ENCODE measurements at places on chromosomes 13 and 19. TPM values are rescaled to one million over a fixed set of nuclear protein-coding genes. Genes with fewer than 3 reads are reported as not detected.
A peak's percentile ranks its signal among the peaks of the same experiment; 100 is the strongest.

The KLK7 gene
- total RNA-seq = 0.30 TPM

The VSTM2B gene
- not detected for total RNA-seq

The OVOL3 gene
- not detected for total RNA-seq

The KDELR1 gene
- total RNA-seq = 98.6 TPM

The ZNF439 gene
- total RNA-seq = 14.3 TPM

The TEX26 gene
- total RNA-seq = 8.3 TPM

The SOX21 gene
- not detected for total RNA-seq

The KL gene
- 5.2 TPM for total RNA-seq

The AP1M2 gene
- total RNA-seq = 41.9 TPM

- no peaks in the 10 kb centered on the region for H3K27me3 ChIP-seq
- H3K27ac ChIP-seq = no peak overlapping the region
- H3K4me3 ChIP-seq = no peak overlapping the region
- DNase-seq = no peak
- H3K36me3 ChIP-seq = no peaks in the 10 kb centered on the region
Measured at GRCh38 chr13:54194233-54195024, 1165.8 kb downstream of the OLFM4 start.

GRCh38 chr13:45846681-45847080 is 4.9 kb downstream of the SIAH3 start:
- no peak overlapping the region for H3K27ac ChIP-seq
- H3K27me3 ChIP-seq = no peaks in the 10 kb centered on the region
- DNase-seq = no peak
- no peak overlapping the region for H3K4me3 ChIP-seq

GRCh38 chr13:85755123-85755522 is 44.1 kb downstream of the SLITRK6 start:
- H3K36me3 ChIP-seq = no peaks in the 10 kb centered on the region
- no peak for DNase-seq

GRCh38 chr13:94329754-94330551 is 149.5 kb downstream of the DCT start:
- no peaks in the 10 kb centered on the region for H3K4me1 ChIP-seq
- no peaks in the 10 kb centered on the region for H3K36me3 ChIP-seq

DNA sequence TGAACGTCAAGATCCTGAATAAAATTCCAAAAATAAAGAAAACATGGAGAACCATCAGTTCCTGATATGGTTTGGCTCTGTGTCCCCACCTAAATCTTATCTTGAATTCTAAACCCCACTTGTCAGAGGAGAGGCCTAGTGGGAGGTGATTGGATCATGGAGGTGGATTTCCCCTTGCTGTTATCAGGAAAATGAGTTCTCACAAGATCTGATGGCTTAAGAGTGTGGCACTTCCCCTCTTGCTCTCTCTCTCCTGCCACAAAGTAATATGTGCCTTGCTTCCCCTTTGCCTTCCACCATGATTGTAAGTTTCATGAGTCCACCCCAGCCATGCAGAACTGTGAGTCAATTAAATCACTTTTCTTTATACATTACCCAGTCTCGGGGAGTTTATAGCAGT is 827.4 kb downstream of the GPC5 start:
- H3K27me3 ChIP-seq = no peaks in the 10 kb centered on the region
- DNase-seq = no peak
- no peaks in the 10 kb centered on the region for H3K4me1 ChIP-seq
- H3K27ac ChIP-seq = no peak overlapping the region
- no peaks in the 10 kb centered on the region for H3K36me3 ChIP-seq

DNA sequence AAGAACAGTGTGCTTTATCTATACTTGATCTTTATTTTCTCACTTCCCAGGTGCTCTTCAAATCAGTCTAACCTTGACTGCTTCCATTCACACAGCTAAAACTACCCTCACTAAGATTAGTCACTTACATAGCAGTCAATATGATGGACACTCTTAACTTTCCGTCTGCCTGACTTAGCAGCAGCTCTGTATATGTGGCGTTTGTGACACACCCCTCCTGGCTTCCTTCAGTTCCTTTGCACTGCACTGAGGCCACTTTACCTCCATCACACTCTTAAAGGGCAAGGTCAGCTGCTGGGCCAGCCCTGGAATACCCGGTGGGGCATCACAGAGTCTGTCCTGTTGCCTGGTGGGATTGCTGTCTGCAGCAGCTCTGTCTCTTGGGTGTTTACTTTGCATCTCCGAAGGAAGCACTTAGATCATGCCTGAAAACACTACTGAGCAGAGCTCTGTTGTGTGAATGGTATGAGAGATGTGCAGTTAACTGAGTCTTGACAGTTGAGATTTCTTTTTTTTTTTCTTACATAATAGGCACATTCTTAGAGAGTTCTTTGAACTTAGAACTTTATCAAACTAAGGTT is 35.6 kb upstream of the IL17D start:
- DNase-seq = no peak
- no peaks in the 10 kb centered on the region for H3K36me3 ChIP-seq
- H3K4me3 ChIP-seq = no peak overlapping the region
- no peaks in the 10 kb centered on the region for H3K4me1 ChIP-seq
- H3K27me3 ChIP-seq = no peaks in the 10 kb centered on the region

- H3K27me3 ChIP-seq = no peaks in the 10 kb centered on the region
- peaks cover 19% of the 10 kb centered on the region for H3K4me1 ChIP-seq
Measured at GRCh38 chr19:54155694-54156093, 3.8 kb downstream of the LENG1 start.

- H3K27me3 ChIP-seq = no peaks in the 10 kb centered on the region
- no peak overlapping the region for H3K27ac ChIP-seq
Measured at GRCh38 chr13:25276748-25277147, 10.5 kb downstream of the MTMR6 start.

DNA sequence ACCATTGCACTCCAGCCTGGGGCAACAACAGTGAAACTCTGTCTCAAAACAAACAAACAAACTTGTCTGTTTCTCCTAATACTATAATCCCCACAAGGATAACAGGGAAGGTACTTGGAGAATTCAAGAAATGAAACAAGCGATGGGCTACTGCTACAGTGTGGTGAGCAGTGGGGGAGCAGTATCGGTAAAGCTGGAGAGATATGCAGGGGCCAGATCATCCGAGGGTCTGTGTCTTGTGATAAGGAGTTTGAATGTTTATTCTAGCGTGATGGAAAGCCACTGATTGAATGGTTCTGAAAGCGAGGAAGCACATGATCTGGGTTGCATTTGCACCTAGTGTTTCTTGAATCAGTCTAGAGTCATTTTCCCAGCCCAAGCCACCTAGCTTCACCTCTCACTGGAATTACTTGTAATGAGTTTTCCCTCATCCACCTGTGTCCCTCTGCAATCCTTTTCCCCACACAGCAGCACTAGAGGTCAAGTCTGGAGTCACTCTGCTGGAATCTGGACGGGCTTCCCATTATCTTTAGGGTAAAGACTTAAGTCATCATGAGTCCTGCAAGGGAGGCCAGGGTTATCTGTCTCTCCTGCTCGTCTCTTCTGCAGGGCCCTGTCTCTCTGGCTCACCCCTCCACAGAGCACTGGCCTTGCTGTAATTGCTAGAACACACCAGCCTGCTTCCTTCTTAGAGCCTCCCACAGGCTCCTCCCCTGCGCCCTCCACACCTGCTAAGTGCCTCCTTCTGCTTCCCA is 162.3 kb downstream of the KLF5 start:
- no peak overlapping the region for H3K4me3 ChIP-seq
- no peaks in the 10 kb centered on the region for H3K27me3 ChIP-seq
- no peaks in the 10 kb centered on the region for H3K36me3 ChIP-seq
- no peak for DNase-seq
- H3K27ac ChIP-seq = no peak overlapping the region

GRCh38 chr13:72198967-72199560 is 332.1 kb upstream of the DACH1 start:
- no peaks in the 10 kb centered on the region for H3K36me3 ChIP-seq
- H3K4me1 ChIP-seq = no peaks in the 10 kb centered on the region
- no peak overlapping the region for H3K27ac ChIP-seq
- no peak overlapping the region for H3K4me3 ChIP-seq
- no peaks in the 10 kb centered on the region for H3K27me3 ChIP-seq
- DNase-seq = no peak

DNA sequence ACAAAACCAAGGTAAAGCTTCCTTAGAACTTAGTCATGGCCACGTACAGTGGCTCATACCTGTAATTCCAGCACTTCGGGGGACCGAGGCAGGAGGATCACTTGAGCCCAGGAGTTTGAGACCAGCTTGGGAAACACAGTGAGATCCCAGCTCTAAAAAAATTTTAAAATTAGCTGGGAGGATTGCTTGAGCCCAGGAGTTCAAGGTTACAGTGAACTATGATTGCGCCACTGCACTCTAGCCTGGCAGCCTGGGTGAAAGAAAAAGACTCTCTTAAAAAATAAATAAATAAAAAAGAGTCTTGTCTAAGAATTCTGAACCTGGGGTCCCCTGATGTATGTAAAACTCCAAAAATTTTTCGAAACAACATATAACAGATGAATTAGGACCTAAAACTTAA is 34.9 kb downstream of the N4BP2L2 start:
- no peaks in the 10 kb centered on the region for H3K27me3 ChIP-seq
- H3K27ac ChIP-seq = no peak overlapping the region
- H3K4me1 ChIP-seq = no peaks in the 10 kb centered on the region
- DNase-seq = no peak
- H3K4me3 ChIP-seq = no peak overlapping the region

- H3K27me3 ChIP-seq = no peaks in the 10 kb centered on the region
- H3K36me3 ChIP-seq = peaks cover 11% of the 10 kb centered on the region
- H3K27ac ChIP-seq = no peak overlapping the region
- H3K4me1 ChIP-seq = peaks cover 28% of the 10 kb centered on the region
Measured at GRCh38 chr19:47186446-47187334, 44.3 kb downstream of the BBC3 start.

DNA sequence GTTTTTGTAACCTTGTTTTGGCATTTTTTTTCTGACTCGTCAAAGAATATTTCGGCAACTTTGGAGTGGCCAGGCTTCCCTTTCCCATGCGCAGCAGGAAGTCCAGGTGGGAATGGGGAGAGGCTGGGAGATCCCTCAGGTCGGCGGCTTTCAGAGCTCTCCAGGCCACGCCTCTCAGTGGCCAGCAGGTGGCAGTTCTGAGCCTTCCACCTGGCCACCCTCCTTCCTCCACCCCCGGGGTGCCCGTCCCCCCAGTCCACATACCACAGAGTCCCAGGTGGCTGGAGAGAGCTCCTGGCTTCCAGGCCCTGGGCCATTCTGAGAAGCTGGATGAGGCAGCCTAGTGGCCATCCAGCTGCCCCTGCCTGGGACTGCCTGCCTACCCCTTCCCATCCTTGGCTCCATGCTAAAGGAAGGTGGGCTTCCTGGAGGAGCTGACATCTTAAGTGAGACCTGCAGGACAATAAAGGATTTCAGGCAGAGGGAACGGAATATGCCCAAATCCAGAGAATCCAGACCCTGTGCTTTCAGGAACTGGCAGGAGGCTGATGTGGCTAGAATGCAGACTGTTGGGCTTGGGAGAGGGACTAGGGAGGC is 46.3 kb downstream of the CCNE1 start:
- no peak overlapping the region for H3K4me3 ChIP-seq
- no peak overlapping the region for H3K27ac ChIP-seq
- H3K4me1 ChIP-seq = no peaks in the 10 kb centered on the region

GRCh38 chr19:3346677-3347353 is 19.6 kb upstream of the NFIC start:
- H3K27ac ChIP-seq = peak overlapping the region; percentile 80
- peak; percentile 58 for DNase-seq
- H3K36me3 ChIP-seq = no peaks in the 10 kb centered on the region
- no peak overlapping the region for H3K4me3 ChIP-seq
- peaks cover 34% of the 10 kb centered on the region for H3K4me1 ChIP-seq

DNA sequence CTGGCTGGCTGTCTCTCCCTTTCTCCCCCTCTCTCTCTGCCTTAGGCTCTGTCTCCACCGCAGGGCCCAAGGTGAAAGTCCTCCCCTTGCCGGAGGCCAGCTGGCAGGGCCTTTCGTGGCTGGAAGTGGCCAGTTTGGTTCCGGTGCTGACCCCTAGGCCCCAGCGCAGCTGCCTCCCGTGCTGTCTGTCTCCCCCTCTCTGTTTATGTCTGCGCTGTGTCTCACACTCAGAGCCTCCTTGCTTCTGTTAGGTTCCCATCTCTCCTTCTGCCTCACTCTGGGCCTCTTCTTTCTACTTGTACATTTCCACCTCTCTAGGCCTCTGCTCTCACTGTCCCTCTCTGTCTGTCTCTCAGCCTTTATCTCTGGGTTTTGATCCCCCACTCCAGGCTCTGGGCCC is 13.1 kb downstream of the CCDC97 start:
- no peaks in the 10 kb centered on the region for H3K27me3 ChIP-seq
- H3K27ac ChIP-seq = peak overlapping the region; percentile 79
- no peak overlapping the region for H3K4me3 ChIP-seq

DNA sequence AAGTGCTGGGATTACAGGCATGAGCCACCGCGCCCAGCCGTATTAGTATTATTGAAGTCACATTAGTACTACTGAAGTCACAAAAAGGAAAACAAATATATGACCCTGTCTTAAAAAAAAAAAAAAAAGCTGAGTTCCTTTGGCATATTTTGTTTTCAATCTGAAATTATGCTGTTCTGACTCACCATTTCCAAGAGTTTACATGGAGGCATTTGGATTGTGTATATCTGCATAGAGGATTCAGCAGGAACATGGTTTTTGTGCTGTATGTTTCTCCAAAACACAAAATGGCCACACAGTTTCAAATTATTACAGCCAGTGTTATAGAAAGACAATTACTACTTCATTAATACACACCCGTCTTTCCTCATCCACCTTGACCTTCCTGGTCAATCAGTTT is 103.5 kb upstream of the TSC22D1 start:
- H3K4me1 ChIP-seq = no peaks in the 10 kb centered on the region
- no peak overlapping the region for H3K4me3 ChIP-seq
- H3K27me3 ChIP-seq = no peaks in the 10 kb centered on the region
- DNase-seq = no peak

GRCh38 chr13:49319551-49319950 is 71.8 kb downstream of the CDADC1 start:
- peaks cover 7% of the 10 kb centered on the region for H3K4me1 ChIP-seq
- no peak overlapping the region for H3K4me3 ChIP-seq
- H3K36me3 ChIP-seq = no peaks in the 10 kb centered on the region
- no peak overlapping the region for H3K27ac ChIP-seq
- H3K27me3 ChIP-seq = no peaks in the 10 kb centered on the region

- H3K36me3 ChIP-seq = no peaks in the 10 kb centered on the region
- H3K4me1 ChIP-seq = no peaks in the 10 kb centered on the region
- no peak overlapping the region for H3K27ac ChIP-seq
- no peaks in the 10 kb centered on the region for H3K27me3 ChIP-seq
Measured at GRCh38 chr13:103081435-103081834, 15.2 kb upstream of the SLC10A2 start.

GRCh38 chr19:51470966-51471365 is 7.4 kb upstream of the CEACAM18 start:
- no peaks in the 10 kb centered on the region for H3K27me3 ChIP-seq

- H3K36me3 ChIP-seq = no peaks in the 10 kb centered on the region
- peak; percentile 59 for DNase-seq
- no peak overlapping the region for H3K27ac ChIP-seq
- H3K4me3 ChIP-seq = no peak overlapping the region
- no peaks in the 10 kb centered on the region for H3K27me3 ChIP-seq
Measured at GRCh38 chr19:3075605-3076431, 13.5 kb upstream of the TLE5 start.

DNA sequence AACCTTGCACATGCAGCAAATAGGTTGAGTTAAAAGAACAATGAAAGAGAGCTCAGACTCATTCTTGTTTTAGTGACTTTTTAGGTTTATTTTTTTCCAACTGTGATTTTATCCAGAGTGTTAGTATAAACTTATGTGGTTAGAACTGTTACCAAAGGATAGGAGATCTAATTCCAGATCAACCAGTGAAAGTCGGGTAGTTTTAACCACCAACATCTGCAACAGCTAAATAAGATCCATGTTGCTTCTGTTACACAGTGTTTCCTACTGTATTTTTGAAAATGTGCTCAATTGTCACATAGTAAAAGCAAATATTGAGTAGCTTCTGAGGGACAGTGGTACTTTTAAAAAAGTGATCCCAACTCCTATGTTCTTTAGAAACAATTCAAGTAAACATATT is 53.9 kb upstream of the ARGLU1 start:
- no peak for DNase-seq
- H3K27me3 ChIP-seq = no peaks in the 10 kb centered on the region
- H3K4me3 ChIP-seq = no peak overlapping the region

All from upper lobe of left lung (tissue), 6 donors.